ENCODE measurements at places on chromosomes 1 and 21.

DNA sequence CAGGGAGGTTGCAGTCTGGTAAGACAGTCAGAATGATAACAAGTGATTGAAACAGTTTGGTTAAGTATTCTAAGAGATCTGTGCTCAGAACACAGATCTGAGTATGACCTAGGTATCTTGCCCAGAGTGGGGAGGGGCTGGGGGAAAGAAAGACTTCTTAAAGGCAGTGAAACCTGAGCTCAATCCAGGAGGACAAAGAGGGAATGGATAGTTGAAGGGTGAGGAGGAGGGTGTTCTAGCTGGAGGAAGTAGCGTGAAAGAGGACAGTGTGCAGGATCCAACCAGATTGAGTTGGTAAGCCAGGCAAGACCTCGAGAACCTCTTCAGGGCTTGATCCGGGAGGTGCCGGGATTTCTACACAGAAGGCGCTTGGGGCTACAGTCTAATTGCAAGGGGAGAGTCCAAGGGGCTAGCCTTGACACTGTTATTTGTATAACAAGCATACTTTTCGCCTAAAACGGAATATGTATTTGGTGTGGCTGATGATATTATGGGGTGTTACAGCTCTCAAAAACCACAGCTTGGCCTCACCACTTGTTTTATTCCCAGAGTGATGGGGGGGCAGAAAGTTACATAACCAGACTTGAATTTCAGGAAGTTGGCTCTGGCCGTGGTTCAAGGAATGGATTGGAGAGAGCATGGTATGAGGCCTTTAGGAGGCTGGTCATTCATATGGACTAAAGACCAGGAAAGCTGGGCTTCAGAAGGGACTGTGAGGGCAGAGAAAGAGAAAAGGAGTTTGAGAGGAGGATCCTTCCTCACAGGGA, 19.1 kb downstream of the RCSD1 start:
- no peak for DNase-seq

GRCh38 chr21:20554785-20555184, 443.4 kb upstream of the NCAM2 start:
- no peak for DNase-seq

GRCh38 chr1:109619576-109620400, at the start of the genes AMPD2 and GNAT2:
TSS of gene AMPD2 (plus strand) at chr1:109619837. CDS start at chr1:109621176, 1,339 bp downstream.
TSS of gene GNAT2 (minus strand) at chr1:109619616. CDS start at chr1:109612870, 6,746 bp downstream.
- peak; percentile 76 for DNase-seq

DNA sequence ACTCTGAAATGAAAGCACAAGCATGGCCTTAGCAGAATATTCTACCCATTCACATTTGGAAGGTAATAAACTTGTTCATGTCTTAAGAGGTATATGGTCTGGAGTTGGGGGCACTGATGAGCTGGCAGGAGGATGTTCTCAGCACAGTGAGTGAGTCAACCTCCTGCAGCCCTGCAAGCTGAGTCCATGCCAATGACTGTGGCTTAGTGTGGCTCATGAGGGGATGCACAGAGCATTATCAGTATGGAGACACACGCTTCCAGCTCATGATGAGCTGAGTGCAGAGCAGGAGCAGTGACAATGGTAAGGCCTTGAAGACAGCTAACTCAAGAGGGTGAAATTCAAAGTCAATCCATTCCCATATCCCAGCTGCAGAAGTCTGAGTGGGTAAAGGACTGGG, 102.3 kb downstream of the TNFSF18 start:
- DNase-seq = no peak

DNA sequence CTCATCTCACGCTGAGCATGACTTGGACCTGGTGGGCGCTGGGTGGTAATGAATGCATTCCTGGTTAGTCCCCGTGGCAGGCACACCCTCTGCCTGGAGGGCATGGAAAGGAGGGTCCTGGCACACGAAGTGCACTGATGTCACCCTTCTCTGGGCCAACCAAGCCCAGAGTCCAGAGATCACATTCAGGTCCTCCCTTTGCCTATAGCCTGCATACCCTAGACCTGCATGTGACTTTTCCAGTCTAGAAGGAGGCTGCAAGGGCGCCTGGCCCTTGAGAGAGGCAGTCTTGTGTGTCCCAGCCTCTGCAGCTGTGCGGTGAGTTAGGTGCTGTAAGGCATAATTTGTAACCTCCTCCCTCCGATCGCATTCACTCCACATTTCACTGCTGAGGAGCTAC, 22.1 kb downstream of the PADI2 start:
- no peak for DNase-seq

GRCh38 chr21:42868196-42868595, 11.1 kb downstream of the WDR4 start:
- DNase-seq = no peak

GRCh38 chr1:95951371-95952102, 717.5 kb downstream of the RWDD3 start:
- no peak for DNase-seq

- DNase-seq = no peak
Observed at GRCh38 chr1:51946300-51946699, 44.2 kb downstream of the RAB3B start.

GRCh38 chr1:191969290-191969689, 189.0 kb upstream of the RGS18 start:
- no peak for DNase-seq

DNA sequence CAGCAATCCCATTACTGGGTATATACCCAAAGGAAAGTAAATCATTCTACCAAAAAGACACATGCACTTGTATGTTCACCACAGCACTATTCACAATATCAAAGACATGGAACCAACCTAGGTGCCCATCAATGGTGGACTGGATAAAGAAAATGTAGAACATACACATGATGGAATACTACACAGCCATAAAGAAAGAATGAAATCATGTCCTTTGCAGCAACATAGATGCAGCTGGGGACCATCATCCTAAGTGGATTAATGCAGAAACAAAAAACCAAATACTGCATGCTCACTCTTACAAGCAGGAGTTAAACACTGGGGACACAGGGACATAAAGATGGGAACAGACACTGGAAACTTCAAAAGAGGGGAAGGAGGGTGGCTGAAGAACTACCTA, 8.7 kb downstream of the ANP32E start:
- no peak for DNase-seq

DNA sequence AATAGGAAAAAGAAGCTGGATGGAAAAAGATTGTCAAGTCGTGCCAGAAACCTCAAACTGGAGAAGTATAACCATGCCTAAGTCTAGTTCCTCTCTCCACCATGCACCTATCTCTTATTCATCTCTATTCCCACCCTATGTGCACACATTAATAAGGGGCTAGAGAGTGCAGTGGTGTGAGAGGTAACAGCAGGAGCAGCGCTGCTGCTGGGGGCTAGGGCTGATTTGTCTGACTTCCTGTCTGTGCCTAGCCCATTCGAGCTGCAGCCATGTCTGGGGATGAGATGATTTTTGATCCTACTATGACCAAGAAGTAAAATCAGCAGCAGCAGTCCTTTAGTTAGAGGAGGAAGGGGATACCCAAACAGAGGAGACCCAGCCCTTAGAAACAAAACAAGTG, 43.0 kb downstream of the TRIM33 start:
- DNase-seq = no peak

- no peak for DNase-seq
Observed at GRCh38 chr1:62117018-62117750, 77.5 kb upstream of the L1TD1 start.
